A172 (cell line): ENCODE measurements at places on chromosomes 1 and 21.
A peak's percentile ranks its signal among the peaks of the same experiment; 100 is the strongest.

GRCh38 chr1:248695451-248696132, 7.0 kb downstream of the OR14I1 start:
- DNase-seq = no peak

DNA sequence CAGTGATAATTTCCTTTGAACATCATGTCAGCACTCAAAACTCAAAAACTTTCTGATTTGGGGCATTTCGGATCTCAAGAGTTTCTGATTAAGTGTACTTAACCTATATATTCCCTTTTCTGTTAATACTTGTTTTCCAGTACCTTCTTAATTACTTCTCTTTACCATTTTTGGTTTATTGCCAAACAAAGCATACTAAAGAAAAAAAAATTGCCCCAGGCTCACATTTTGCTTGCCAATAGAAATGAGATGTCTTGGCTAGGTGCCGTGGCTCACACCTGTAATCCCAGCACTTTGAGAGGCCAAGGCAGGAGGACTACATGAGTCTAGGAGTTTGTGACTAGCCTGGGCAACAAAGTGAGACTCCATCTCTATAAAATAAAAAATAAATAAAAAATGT, 4.8 kb downstream of the PSMD4 start:
- no peak for DNase-seq

GRCh38 chr1:232383455-232384123, 246.3 kb downstream of the SIPA1L2 start:
- DNase-seq = peak; percentile 29

DNA sequence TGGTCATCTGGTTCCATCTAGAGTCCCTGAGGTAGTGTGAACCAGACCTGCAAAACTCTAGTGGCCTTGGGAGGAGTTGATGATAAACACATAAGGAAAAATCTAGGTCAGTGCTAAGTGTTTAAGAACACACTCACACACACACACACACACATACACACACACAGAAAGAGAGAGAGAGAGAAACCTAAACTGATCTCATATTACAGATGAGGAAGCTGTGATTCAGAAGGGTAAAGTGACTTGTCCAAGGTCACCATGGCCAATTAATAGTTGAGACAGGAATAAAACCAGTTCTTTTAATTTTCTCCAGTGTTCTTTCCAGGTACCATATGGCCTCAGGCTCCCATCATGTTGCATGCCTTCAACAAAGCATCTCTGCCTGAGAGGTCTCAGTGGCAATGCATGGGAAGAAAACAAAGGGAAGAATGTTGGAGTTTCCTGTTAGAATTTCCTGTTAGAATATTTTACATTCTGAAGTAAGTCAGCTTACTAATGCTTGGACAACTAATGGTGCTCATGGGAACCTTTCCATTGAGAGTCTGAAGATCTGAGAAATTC, 77.3 kb upstream of the TSPAN2 start:
- DNase-seq = peak; percentile 46

DNA sequence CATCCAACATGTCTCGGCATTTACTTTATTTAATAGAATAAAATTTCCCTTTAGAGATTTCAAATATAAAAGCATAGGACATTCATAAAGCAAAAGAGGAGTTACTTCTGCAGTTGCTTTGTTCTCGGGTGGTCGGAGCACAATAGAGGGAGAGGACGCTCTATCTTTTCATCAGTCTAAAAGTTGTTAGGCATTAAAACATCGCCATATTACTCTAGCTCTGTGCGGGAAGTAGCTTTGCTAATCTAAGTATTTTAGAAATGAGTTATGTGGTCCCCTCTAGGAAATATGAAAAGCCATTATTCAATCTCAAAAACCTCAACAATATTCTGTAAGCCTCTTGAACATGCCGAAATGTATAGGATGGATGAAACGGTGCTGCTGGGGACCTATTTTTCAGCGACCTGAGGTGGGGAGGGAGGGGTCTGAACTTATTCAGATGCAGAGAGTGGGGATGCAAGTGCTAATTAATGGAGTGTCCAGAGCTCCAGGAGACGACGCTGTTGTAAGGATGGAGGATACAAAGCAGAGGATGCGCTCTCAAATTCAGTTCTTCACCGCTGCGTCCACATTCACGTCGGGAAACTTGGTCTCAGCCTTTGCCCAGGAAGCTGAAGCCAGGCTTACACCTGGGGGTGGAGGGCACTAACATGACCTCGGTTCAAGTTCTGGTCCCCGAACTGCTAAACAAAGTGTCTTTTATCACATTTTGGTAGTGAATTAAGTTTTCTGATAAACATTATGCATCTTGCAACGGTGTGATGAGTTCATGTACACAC, 6.3 kb downstream of the CDKN2C start:
- DNase-seq = peak; percentile 42

- no peak for DNase-seq
These were observed 311.3 kb downstream of the LRRIQ3 start for GRCh38 chr1:73886716-73887115.

GRCh38 chr1:204314893-204315658, 44.7 kb downstream of the PLEKHA6 start:
- DNase-seq = no peak

- DNase-seq = no peak
These were observed 22.5 kb downstream of the CEP350 start for GRCh38 chr1:179976970-179977651.

- no peak for DNase-seq
These were observed 185.5 kb downstream of the ZC3H11B start for GRCh38 chr1:219427403-219427802.

DNA sequence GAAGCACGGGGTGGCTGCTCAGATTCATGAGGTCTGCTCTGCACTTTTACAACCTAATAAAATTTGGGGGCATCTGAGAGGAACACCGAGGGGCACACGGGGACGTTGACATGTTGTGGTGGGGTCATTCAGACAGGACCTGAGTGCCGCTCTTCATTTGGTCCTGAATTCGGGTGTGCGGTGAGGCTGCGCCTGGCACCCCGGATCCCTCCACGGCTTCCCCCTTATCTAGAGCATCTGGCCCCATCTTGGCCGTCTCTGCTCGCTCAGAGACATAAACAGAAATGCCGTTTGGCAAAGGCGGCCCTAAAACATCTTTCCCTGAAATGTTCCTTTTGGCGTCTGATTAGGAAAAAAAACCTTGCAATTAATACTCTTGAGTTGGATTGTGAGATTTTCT, 157.2 kb downstream of the PRDM16 start:
- DNase-seq = no peak

DNA sequence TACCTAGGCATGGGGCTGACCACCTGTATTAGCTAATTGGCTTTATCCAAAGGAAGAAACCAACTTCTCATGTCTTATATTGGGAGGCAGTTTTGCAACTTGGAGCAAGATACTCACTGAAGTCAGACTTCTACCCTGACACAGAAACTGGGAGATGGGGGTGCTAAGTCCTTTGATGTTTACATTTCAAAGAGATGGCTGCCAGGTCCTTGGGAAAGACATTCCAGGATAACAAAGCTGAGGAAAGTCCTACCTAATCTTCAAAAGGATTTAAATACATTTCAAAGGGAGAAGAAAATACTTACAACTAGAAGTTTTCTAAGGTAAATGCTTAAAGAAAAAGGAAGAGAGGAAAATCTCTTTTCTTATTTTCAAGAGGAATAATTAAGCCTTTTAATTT, 62.1 kb downstream of the FH start:
- DNase-seq = no peak

GRCh38 chr1:112881742-112882127, 74.3 kb downstream of the SLC16A1 start:
- DNase-seq = no peak

- DNase-seq = no peak
These were observed 3.4 kb upstream of the ZNF678 start for GRCh38 chr1:227559926-227560325.

GRCh38 chr21:44967082-44968047, 27.5 kb downstream of the SLX9 start:
- DNase-seq = no peak

DNA sequence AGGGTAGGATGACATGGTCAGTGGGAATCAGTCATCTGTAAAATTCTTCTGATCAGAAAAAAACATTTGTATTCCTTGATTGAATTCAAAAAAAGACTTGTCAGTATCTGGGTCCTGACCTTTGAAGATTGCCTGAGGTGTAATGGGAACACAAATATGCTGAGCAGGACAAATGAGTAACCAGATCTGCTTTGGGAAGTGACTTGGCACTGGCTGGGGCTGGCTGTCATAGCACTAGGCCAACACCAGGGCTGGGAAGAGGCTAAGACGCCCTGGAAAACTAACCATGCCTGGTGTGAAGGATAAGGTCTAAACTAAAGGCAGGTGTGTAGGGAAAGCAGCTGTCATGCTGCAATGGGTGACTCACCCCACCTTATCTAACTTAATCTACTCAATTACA, 452.9 kb upstream of the BEND5 start:
- DNase-seq = no peak

- no peak for DNase-seq
These were observed 76.6 kb downstream of the TMEM200B start for GRCh38 chr1:29047142-29047541.

DNA sequence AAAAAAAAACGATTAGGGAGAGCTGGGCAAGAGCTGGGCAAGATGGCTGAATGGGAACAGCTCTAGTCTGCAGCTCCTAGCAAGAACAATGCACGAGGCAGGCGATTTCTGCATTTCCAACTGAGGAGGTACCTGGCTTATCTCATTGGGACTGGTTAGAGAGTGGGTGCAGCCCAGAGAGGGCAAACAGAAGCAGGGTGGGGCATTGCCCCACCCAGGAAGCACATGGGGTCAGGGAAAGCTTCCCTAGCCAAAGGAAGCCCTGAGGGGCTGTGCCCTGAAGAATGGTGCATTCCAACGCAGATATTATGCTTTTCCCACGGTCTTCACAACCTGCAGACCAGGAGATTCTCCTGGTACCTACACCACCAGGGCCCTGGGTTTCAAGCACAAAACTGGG, 251.6 kb downstream of the GPATCH2 start:
- DNase-seq = no peak
